Brain (organoid and tissue), 16 donors: ENCODE measurements at places on chromosomes 5 and 9.

GRCh38 chr5:152113401-152113800 lies 188.8 kb upstream of the GLRA1 start:
- DNase-seq: no peak

DNA sequence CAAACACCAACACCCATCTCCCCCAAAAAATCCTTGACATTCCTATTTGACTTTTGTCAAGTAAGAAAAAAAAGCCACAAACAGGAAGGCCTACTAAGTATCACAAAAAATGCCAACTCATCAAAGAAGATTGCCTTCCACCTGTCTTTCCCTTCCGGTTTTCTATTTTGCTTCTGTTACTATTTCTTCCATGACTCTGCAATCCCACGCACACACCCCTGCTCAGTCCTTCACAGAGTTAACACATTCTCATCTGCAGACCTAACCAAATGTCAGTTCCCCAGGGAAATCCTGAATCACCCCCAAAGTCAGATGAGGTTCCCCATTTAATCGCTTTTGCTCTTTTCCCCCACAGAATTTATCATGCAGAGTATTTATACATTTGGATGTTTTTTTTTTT lies 15.1 kb downstream of the LPAR1 start:
- no peak for DNase-seq

- no peak for DNase-seq
Measured at GRCh38 chr9:137671196-137671538, 52.4 kb downstream of the EHMT1 start.

DNA sequence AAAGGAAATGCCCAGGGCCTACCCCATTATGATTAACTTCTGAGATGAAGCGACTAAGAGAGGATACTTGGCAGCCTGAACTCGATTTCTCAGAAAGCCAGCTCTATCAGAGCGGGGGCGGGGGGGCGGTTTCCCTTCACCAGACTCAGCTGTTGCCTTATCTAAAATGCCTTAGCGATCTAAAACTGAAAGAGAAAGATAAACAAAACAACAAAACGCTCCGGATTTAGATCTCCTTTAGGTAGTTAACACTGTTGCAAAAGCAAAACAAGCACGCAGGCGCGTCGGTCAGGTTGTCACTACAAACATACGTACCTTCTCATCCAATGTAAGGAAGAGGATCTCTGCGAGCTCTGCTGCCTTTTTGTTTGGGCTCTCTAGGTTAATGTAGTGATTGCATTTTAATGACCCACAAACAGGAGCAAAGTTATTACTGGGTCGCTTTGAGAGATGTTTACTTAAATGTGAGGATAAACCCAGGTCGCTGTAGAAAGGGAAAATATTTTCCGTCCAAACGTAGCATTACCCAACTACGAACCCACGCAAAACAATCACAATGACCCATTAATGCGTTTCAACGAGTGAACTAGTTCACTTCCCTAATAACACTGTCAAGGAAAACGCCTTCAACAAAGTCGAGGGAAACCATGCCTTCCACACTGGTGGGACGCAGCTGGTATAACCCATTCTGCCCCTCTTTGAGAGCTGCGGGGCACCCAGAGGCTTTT lies 982 bp downstream of the EPB41L4A start:
- peak; percentile 62 for DNase-seq

- no peak for DNase-seq
Measured at GRCh38 chr9:92739346-92739970, 25.2 kb downstream of the BICD2 start.

- no peak for DNase-seq
Measured at GRCh38 chr5:156799171-156799570, 50.9 kb upstream of the PPP1R2B start.
